ENCODE measurements at places on chromosomes 12 and 14. TPM values are rescaled to one million over a fixed set of nuclear protein-coding genes. Genes with fewer than 3 reads are reported as not detected.

The STAC3 gene
- 0.39 TPM for total RNA-seq

The PSMC1 gene
- total RNA-seq = 46.3 TPM

The CSAD gene
- total RNA-seq = 14.9 TPM

The RFX4 gene
- not detected for total RNA-seq

The TNFAIP2 gene
- total RNA-seq = 12.3 TPM

The FSCB gene
- total RNA-seq = under 0.01 TPM

Data from placental epithelial cell (primary cell).